Daoy (cell line): ENCODE measurements at places on chromosomes 3 and 15. TPM values are rescaled to one million over a fixed set of nuclear protein-coding genes. Genes with fewer than 3 reads are reported as not detected.

The FANCD2OS gene
- not detected in 2 replicates for total RNA-seq

The GREM1 gene
- 34.4 and 35.3 TPM in 2 replicates for total RNA-seq

The GOLGA8R gene
- total RNA-seq: 0.48 TPM in 1 of 2 replicates, not detected in the other

The KLHL25 gene
- total RNA-seq: 2.8 and 4.1 TPM in 2 replicates

The PRR20G gene
- total RNA-seq: not detected in 2 replicates

The MUC4 gene
- not detected in 2 replicates for total RNA-seq

The FBLN2 gene
- total RNA-seq: 8.8 and 17.9 TPM in 2 replicates

The TTBK2 gene
- 3.5 and 5.0 TPM in 2 replicates for total RNA-seq

The MESP1 gene
- total RNA-seq: 1.2 and 1.5 TPM in 2 replicates

The ALG1L2 gene
- total RNA-seq: not detected in 2 replicates

The DPPA2 gene
- 0.34 and 0.68 TPM in 2 replicates for total RNA-seq

The GHSR gene
- total RNA-seq: not detected in 2 replicates

The EPHB3 gene
- 1.4 and 1.8 TPM in 2 replicates for total RNA-seq

The MRAS gene
- 12.3 and 14.8 TPM in 2 replicates for total RNA-seq

The GOLGA6B gene
- total RNA-seq: not detected in 2 replicates

The HYAL1 gene
- 0.06 TPM in 1 of 2 replicates, not detected in the other for total RNA-seq

The MCF2L2 gene
- 0.09 and 0.46 TPM in 2 replicates for total RNA-seq

The TMEM266 gene
- not detected in 2 replicates for total RNA-seq

The RLBP1 gene
- total RNA-seq: not detected in 2 replicates

The PATL2 gene
- total RNA-seq: 0.11 and 2.9 TPM in 2 replicates

The SH2D7 gene
- not detected in 2 replicates for total RNA-seq

The KCNAB1 gene
- total RNA-seq: 2.6 TPM in 1 of 2 replicates, not detected in the other

The CPN2 gene
- not detected in 2 replicates for total RNA-seq

The FBXL22 gene
- 0.06 TPM in 1 of 2 replicates, not detected in the other for total RNA-seq
